ENCODE measurements at places on chromosomes 2 and 18.

DNA sequence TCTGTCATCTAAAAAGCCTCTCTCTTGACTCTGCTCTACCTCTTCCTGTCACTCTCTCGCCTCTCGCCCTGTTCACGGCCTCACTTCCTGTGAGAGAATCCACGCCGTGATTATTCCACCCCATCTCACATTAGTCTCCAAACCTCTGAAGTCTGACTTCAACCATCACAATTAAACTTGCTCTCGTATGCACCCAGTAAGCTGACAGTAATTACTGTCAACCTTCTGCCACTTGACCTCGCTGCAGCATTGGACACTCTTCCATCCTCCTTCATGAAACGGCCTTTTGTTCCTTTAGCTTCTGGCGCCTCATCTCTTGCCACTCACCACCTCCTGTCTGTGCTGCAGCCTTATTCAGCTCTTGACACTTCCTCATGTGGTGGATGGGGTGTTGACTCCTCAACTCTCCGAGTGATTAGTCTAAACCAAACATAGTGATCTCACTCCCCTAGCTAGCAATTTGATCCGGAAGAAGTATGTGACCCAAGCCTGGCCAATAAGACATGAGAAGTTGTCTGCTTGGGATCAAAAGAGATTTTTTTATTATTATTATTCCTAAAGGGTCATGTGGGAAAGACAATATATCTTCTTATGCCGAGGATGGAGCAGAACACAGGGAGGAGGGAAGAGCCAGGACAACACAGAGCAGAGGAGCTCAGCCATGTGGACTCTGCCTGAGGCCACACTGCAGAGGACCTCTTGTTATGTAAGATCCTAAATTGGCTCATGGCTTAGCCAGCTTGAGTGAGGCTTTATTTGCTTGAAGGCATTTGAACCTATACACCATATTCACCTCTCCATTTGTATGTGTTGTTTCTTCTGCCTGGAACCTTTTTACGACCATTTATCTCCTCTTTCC, 38.4 kb upstream of the MYO1B start:
- DNase-seq = no peak

DNA sequence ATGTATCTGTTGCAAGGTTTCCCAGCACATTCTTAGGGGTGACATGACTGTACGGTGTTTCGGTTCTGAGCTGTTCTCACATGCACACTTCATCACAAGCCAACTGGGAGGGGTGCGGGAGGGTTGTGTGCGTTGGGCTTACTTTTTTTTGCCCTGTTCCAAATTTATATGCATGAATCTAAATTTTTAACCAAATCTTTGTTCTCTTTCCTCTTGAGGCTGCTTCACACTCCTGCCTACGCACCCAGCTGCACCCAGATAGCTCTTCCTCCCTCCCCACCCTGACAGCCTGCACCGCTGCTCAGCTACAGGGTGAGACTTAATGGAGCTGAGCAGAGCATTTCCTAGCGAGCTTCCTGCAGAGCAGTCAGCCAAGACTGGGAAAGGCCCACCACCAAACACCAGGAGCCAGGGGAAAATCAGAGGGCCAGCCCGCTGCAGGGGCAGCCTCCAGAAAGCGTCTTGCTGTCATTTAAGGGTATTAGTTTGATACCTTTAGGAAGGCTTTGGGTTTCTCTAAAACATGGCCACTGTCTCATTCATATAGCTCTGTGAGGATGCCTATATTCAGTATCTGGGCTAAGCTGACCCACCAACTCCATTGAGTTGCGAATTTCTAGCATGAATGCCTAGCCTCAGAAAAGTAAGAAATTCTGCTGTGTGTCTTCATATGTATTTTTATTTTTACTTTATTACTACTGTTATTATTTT, 84.5 kb downstream of the POU3F3 start:
- no peak for DNase-seq

DNA sequence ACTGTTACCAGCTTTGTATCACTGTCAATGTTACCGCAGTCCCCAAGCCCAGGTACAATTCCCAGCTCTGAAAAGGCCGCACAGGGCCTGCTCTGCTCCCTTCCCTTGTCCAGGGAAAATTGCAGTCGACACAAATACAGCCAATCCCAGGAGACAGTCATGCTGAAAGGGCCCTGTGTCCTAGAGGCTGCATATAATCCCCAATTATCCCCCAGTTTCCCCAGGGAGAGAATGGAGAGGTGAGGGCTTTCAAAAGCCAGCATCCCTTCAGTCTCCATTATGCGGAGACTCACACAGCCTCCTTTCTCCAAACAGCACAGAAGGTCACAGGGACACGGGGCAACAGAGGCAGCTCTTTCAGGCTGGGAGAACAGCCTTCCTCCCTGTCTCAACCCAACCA, 17.1 kb upstream of the CTIF start:
- no peak for DNase-seq

DNA sequence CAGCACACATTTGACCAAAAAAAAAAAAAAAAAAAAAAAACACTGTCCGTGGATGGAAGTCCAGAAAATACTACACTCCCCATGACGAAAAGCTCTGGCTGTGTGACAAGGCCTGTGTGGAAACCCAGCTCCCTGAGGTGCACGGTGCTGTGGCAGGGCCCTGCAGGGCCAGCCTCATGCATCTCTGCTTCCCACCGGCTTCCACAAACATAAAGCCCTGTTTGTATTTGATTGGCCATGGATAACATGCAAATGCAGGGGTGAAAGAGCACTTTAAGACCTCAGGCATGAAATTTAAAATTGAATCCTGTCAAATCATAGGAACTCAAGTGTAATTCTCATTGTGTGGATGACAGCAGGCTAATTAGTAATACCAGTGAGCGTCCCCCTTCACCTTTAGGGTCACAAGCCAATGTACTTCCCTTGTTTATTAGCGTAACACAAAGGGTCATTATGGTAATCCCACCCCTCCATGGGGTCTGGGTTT, 757.2 kb downstream of the GALR1 start:
- no peak for DNase-seq

- DNase-seq = no peak
These were observed 27.1 kb downstream of the PID1 start for GRCh38 chr2:229243890-229244560.

DNA sequence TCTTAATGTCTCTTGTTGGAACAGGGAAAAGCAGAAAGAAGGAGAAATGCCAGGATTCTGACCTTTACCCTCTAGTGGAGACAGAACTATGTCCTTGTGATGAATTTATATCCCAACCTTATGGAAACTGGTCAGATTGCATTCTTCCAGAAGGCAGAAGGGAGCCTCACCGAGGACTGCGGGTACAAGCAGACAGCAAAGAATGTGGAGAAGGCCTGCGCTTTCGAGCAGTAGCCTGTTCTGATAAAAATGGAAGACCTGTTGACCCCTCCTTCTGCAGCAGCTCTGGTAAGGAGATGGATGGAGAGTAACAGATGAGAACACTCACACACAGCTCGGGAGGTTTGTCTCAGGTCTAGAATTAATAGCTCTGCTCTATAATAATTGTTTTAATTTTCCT, 552.7 kb upstream of the HNMT start:
- DNase-seq = no peak

GRCh38 chr2:53569957-53570727, 197.5 kb upstream of the CHAC2 start:
- DNase-seq = peak; percentile 11

GRCh38 chr18:8386669-8387380, 222.4 kb upstream of the RAB12 start:
- no peak for DNase-seq

DNA sequence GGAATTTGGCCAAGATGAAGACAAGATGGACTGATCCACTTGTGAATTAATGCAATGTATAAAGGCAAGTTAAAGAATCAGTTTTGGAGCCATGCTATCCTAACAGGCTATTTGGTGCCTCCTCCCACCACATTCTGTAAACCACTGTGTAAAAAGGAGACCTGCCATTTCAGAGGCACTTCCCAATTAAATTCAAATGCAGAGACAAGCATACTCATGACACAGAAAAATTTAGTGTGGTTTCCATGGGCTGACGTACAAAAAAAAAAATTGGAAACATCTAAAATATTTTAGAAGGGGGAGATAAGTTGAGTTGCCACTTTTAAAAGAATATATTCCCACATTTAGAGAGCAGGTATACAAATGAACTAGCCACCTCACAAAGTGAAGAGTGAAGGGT, 112.1 kb downstream of the TCF4 start:
- no peak for DNase-seq

DNA sequence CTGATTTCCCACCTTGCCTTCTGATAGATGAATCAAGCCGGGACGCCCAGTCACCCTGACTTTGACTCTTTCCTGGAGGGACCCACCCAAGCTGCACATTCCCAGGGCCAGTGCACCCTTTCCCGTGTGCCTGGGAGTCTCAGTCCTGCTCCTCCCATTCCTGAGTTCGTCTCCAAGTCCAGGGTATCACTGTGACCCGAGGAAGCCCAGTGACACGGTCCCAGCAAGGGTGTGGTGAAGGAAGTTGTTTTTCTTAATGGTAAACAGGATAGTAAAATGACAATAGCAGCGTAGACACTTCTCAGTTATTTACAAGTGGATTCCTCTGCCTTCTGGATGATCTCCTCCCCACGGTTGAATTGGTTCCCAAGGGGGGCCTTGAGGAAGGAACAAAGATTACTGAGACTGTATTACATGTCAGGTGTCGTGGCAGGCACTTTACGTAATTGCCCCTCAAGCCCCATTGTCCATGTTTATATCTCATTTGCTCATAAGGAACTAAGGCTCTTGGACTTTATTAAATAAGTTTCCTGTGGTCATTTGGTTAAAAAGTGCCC, 123.3 kb downstream of the PRKCE start:
- DNase-seq = no peak

- DNase-seq = peak; percentile 86
These were observed 576 bp downstream of the NYAP2 start for GRCh38 chr2:225400060-225400511.

DNA sequence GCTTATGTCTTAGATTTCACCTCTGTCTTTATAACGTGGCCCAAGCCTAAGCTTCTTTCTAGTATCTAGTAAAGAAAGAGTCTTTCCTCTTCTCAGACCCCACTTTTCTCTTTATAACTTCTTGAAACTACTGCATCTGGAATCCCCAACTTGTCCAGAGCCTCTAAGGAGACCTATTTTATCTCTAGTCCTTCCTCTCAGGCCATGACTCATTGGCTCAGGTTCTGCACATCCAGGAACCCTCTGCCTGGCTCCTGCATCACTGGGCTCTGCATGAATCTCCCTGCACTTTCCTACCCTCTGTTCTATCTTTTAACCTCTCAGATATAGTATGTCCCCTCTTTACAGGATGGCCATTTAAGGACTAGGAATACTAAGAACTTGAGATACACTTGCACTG, 124.7 kb downstream of the DNAH6 start:
- no peak for DNase-seq

DNA sequence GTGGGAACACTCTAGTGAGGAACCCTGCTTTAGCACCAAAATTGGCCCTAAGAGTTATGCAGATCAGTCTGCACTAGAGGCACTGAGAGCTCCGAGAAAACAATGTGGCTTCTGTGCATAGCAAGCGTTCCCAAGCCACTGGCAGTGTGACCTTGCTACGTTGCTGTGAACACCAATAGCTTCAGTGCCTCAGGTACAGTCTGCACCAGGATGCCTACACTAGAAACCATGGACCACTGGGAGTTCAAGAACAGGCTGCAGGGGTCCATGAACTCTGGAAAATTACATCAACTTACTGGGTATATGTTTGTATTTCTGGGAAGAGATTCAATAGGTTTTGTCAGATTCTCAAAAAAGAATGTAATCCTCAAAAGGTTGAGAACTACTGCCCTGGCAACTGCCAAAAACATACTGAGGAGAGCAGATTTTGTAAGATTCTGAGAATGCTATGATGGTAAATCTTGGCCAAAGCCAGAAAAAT, 18.3 kb upstream of the SP3 start:
- no peak for DNase-seq

Data from GM23338 (cell line).